ENCODE measurements at places on chromosomes 4 and X. TPM values are rescaled to one million over a fixed set of nuclear protein-coding genes. Genes with fewer than 3 reads are reported as not detected.

GRCh38 chr4:188221090-188221489 lies 81.8 kb downstream of the TRIML1 start:
- DNase-seq, result no peak

DNA sequence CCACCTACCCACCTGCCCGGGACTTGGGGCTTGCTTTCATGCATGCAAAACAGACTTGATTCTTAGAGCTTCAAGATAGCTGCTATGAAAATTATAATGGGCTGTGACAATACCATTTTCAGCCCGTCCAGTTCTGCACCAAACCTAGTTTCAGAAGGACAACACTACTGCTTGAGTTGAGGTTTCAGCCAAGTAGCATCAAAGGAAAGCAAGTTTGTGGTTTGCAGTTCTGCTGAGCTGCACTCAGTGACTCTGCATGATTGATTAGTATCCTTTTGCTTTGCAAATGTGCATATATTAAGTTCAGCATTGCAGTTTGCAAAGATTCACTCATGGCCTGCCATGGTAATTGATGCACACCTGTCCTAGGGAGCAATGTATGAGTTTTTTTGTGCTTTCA lies 442.7 kb downstream of the RPA4 start:
- no peak for DNase-seq

DNA sequence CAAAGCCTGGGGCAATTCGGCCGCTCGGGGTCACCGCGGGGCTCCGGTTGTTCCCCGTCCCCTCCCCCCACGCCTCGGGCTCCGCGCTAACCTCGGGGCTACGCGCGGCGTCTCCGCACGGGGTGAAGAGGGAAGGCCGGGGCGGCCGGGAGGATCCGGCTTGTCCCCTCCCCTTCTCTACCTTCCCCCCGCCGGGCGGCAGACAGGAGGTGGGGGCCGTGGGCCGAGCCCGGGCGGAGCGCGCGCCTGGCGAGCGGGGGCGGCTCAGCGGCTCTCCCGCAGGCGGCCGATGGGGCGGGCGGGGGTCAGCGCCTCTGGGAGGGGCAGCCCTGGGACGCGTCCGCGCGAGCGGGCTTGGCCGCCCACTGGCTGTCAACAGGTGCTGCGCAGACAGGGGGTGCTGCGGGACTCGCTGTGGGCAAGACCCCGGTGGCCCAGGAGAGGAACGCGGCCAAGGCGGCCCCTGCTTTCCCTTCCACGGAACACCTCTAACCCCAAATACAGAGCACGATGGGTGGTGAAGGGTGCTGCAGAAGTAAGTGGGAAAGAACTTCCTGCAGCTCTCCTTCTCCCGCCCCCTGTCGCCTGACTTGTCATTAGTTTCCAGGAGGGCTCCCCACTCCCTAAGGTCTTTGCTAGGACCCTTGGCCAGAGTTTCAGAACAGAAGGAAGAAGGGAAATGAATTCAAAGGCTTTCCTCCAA lies at the start of gene PDGFC:
Gene PDGFC (minus strand): TSS at position 124 of the 703 bp plus-strand sequence. CDS start 896 bp downstream, outside the sequence.
- DNase-seq, result peak; percentile 84

The ODAPH gene
- not detected for total RNA-seq

GRCh38 chr4:140172960-140173359 lies 19.0 kb upstream of the MAML3 start:
- DNase-seq, result no peak

DNA sequence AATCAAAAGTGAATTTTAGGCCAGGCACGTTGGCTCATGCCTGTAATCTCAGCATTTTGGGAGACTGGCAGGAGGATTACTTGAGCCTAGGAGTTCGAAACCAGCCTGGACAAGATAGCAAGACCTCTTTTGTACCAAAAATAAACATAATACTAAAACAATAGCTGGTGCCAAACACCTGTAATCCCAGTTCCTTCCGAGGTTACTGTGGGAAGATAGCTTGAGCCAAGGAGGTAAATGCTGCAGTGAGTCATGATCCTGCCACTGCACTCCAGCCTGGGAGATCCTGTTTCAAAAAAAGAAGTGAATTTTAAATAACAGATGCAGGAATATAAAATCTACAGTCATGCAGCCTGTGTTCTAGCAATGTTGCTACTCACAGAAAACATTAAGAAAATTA lies 488.3 kb downstream of the PPARGC1A start:
- DNase-seq, result no peak

- DNase-seq, result no peak
Measured at GRCh38 chrX:2538031-2538757, 37.4 kb upstream of the DHRSX start.

The PGK1 gene
- total RNA-seq, result 407 TPM

DNA sequence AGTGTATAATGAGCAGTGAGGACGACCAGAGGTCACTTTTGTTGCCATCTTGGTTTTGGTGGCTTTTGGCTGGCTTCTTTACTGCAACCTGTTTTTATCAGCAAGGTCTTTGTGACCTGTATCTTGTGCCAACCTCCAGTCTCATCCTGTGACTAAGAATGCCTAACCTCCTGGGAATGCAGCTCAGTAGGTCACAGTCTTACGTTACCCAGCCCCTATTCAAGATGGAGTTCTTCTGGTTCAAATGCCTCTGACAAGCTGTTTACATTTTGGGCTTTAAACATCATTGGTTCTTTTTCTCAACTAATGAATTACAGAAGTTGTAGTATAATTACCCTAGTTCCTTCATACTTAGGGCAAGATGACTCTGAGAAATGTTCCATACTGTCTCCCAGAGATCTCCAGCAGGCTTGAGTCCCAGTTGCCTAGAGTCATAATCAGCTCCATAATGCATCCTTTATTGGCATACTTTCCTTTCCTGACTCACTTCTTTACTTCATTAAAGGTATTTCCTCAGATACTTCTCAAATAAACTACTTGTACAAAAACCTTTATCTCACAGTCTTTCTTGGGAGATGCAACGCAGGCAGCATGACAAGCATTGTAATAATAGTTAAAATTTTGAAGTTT lies 136.5 kb downstream of the KDM6A start:
- no peak for DNase-seq

The STATH gene
- total RNA-seq, result not detected

DNA sequence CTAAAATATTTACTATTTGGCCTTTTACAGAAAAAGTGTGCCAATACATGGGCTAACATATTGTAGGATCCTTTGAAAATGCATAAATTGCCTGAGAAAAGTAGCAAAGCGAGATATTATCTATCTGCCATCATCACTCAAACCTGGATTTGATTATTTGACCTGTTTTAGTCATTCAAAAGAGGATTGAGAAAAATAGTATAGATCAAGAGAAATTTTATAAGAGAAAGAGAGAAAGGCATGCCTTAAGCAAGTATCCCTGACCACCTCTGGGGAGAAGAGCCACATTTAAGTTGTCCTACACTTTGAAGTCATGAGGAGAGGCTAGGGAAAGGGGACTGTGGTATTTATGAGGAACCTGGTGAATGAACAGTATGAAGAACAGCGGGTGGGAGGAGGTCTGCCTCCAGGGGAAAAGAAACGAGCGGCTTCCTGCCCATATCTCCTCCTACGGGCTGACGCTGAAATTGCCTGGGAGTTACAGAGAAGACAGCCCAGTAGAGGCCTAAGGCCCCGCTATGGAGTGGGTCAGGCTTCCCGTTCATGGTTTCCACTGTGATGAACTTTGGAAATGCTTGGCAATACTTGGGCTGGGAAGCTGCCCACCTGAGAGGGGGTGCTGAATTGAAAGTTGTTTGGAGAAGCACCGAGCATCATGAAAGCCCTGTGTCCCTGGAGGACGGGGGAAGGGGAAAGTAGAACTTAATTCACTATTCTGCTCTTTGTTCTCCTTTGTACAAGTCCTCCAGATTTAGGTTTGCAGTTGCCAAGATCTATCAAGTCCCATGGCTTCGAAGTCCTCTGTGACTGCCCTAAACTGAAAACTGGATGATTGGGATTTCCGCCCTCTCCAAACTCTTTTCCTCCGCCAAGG lies 106.9 kb upstream of the ACSL4 start:
- no peak for DNase-seq

- no peak for DNase-seq
Measured at GRCh38 chr4:56703378-56703777, 22.3 kb upstream of the HOPX start.

- no peak for DNase-seq
Measured at GRCh38 chrX:108285356-108285755, 152.9 kb downstream of the COL4A6 start.

The DNAAF6 gene
- total RNA-seq, result not detected

- peak; percentile 71 for DNase-seq
Measured at GRCh38 chr4:185541251-185541727, 6.0 kb upstream of the PDLIM3 start.

DNA sequence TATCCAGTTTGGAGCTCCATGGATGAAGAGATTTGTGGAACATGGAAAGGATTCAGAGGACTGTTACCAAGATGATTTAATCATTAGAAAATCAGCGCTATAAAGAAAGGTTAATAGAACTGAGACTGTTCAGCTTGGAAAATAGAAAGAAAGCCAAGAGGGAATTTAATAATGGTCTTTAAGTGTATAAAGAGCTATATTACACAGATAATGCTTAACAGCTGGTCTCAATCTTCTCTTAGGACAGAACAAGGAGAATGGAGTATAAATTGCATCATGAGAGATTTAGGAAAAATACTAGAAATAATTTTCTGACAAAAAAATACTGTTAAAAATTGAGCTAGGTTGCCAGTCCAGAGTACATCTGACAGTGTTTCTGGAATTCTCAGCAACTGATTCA lies 91.3 kb upstream of the MAGEC2 start:
- no peak for DNase-seq

The BCAP31 gene
- total RNA-seq, result 86.4 TPM

- DNase-seq, result no peak
Measured at GRCh38 chr4:25209702-25210101, 24.1 kb upstream of the PI4K2B start.

The BCORL1 gene
- total RNA-seq, result 10.1 TPM

The LIAS gene
- 31.4 TPM for total RNA-seq

DNA sequence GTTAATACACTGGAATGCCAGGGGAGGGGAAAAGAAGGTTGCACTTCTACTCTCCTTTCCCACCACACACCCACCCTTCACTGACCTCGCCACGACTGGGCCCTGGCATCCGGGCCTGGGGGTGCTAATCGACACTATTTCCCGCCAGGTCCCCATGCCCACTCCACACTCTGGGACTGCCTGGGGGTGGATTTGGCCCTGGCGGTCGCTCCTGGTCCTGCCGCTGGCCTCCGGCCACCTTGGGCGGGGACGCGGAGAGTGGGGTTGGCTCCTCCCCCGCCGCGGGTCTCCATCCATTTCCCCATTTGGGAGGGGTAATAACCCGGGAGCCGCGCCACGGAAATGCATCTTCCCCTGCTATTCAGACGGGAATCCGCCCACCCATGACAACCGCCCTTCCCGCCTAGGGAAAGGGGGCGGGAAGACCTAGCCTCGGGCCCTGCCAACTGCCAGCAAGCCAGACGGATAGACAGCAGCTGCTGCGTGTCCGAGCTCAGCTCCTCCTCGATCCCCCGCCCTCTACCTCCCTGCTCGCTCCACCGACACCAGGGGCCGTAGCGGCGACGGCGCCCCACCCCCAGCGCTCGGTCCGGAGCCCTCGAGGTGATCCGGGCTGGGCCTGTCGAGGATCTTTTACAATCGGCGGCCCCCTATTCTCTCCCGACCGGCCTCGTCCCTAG lies 78.1 kb downstream of the RLIM start:
- peak; percentile 91 for DNase-seq

The FRYL gene
- 27.9 TPM for total RNA-seq

The UBE2K gene
- total RNA-seq, result 57.7 TPM

- DNase-seq, result no peak
Measured at GRCh38 chrX:27915617-27916016, 65.6 kb downstream of the DCAF8L1 start.

- DNase-seq, result peak; percentile 75
Measured at GRCh38 chr4:123505095-123506010, 108.8 kb downstream of the SPRY1 start.

DNA sequence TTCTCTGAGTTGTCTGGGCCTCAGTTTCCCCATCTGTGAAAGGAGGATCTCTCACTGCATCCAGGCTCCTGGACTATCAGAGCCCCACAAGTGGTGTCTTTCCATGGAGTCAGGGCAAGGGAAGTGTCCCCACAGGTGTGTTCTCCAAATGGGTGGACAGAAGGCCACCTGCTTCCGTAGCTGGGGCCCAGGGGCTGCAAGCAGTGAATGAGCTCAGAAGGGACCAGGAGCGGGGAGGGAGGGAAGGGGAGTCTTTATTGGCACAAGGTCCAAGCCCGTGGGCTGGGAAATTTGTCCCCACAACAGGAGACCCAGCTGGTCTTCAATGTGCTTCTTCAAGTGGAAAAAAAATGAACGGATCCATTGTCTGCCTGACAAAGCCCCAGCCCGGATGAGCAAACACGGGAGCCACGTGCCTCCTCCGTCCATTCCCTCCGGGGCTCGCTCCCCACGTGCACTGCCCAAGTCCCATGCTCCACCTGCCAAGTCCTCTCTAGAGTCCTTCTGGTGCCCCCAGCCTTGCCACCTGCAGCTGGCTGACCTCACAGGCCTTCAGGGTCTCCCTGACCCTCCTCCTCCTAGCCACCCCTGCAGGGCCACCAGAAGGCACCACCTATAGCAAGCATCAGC lies 72.0 kb downstream of the JAKMIP1 start:
- no peak for DNase-seq

DNA sequence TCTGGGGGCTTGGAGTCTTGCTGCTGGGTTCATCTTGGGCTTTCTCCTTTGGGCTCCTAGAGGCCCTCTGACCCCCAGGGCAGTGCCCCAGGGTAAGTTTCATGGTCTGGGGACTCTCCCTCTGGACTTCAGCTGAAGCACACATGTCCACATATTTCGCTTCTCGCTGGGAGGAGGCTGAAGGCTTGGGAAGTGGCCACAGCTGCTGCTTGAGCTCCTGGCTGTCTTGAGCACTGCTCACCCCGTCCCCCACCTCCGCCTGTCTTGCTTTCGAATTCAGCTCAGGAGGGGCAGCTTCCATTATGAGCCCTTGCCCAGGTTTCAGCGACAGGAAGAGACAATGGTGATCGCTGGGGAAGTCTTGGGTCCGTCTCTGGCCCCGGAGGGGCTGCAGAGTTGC lies 3.7 kb downstream of the C4orf54 start:
- no peak for DNase-seq

DNA sequence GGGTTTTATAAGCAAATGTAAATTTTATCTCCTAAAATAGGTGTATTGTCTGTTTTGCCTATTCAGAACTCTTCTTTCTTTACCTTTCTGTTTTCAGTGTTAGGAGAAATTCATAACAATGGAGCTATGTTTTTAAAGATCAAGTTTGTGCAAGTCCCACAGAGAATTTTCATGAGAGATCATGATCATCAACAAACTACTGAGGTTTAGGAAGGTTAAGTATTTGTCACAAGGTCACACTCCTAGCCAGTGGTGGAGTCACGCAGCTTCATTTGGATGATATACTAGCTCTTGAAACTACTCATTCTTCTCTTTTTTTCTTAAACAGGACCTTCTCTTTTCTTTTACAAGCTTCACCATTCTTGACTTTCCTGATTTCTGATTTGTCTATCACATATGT lies 892.6 kb upstream of the FRG1 start:
- no peak for DNase-seq

DNA sequence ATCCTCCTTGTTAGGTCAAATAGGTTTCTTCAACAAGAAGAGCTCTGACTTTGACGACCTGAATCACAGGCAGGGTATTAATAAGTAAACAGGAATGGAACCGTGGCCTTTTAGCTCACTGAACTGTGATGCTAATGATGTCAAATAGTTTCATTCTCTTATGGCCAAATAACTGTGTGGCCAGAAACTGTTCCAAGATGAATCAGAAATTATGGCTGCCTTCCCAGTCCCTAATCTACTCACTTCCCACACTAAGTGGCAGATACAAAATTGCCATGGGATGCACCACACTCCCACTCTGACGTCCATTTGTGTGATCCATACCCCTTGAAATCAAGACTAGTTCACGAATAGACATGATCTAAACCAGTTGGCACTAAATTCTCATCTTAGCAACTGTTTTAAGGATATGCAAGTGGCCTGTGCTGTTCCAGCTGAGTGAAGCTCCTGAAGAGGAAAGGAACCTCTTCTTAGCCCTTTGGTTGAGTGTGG lies 455.4 kb downstream of the IL15 start:
- no peak for DNase-seq

The COX7B2 gene
- not detected for total RNA-seq

The APLN gene
- 15.4 TPM for total RNA-seq
